ENCODE measurements at places on chromosomes 1 and 21.
A peak's percentile ranks its signal among the peaks of the same experiment; 100 is the strongest.

GRCh38 chr1:236421850-236422516, 27.9 kb downstream of the EDARADD start:
- DNase-seq: no peak

GRCh38 chr1:55378582-55378981, 163.4 kb upstream of the USP24 start:
- peak; percentile 40 for DNase-seq

GRCh38 chr1:40476924-40477677, at the start of gene ZFP69:
Gene ZFP69, plus strand, starts transcription at chr1:40477290. Its CDS starts 2,072 bp downstream, at chr1:40479362.
- peak; percentile 82 for DNase-seq

DNA sequence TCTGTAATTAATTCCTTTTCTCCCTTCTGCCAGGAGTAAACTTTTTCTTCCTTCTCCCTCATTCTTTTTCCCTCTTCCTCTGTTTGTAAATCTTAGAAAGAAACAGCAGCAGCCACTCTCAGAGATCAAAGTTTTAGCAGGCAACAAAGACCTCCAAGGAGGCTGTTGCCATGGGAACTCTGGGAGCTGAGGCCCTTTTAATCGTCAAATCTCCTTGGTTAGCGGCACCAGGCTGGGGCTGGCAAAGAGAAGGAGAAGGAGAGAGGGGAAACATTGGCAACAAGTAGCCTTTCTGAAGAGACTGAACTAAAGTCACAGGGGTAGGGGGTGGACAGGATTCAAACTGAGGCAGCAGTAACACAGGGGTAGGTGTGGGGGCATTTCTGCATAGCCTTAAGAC, 25.2 kb downstream of the ILDR2 start:
- no peak for DNase-seq

DNA sequence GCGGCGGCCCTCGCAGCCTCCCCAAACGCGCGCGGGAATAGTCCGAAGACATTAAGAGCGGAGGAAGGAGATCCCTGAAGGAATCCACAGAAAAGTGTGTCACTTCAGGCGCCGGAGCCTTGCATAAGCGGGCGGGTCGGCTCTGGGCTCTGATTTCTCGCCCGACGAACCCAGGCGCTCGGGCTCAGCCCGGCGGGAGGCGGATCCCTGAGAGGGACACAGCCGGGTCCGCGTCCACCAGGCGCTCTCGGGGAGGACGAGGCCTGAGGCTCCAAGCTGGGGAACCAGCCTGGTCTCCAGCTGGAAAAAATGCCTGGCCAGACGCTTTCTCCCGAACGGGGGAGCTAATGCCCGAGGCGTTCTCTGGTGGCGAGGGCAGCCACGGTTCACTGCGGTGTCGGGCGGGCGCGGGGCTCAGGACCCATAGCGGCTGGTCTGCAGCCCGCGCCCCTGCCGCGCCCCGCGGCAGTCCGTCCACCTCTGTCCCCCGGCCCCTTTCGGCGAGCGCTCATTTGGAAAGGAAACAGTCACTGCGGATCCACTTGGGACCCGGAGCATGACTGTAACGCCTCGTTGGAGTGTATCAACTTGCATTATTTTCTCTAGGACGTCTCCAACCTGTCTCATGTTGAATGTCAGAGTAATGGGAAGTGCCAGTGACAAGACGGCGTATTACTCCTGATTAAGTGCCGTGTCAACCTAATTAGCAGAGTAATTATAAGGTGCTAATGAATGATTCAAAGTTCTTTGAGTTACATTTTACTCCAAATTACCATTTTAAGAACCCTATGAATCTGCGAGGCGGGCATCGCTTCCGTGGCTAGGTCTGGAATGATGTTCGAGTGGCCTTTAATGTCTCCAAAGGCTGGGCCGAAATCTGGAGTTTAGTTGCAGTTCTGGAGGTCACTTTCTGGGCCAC, 1.6 kb upstream of the BARHL2 start:
- DNase-seq: peak; percentile 15

DNA sequence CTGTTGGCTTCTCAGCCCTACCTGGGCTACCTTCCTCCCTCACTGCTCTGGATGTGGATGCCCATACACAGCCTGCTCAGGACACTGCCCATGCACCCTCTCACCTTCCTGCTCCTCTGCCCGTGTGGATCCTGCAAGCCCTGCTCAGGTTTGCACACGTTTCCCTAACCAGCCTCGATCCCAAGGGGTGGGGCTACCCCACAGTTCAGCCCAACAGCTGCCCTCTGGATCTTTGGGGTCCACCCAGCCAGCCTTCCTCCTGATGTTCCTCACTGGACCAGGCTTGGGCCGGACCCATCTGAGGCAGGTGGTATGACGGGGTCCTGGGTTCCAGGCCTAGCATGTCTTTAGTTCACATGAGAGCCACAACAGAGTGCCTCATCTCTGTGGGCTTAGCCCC, 4.7 kb downstream of the TMEM54 start:
- no peak for DNase-seq

GRCh38 chr1:110091791-110092190, 20.5 kb upstream of the UBL4B start:
- DNase-seq: no peak
